T1000 (cell line): ENCODE measurements at places on chromosomes 5 and 9.

DNA sequence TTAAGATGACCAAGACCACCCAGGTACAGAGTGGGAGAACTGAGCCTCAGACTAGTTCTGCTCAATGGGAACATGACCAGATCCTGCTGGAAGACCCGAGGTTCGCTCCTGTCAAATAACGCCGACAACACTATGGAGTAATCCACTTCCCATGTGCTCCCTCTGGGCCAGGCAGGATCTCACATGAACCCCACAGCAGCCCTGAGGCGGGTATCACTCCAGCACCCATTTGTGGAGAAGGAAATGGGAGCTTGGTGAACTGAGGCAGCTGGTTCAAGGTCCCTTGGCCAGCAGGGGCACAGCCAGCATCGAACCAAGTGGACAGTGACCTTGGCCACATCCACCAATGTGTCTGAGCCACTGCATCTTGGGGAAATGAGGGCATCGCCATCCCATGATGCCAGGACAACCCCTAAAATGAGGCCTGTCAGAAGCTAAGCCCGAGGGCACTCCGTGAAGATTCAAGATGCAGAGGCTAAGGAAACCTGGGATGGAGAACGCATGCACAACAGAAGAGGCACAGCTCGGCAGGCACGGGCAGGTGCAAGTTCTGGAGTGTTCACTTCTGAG lies 8.5 kb downstream of the ANKS6 start:
- no peak for DNase-seq

- no peak for DNase-seq
These were observed 10.1 kb downstream of the ATG12 start for GRCh38 chr5:115831163-115831768.

DNA sequence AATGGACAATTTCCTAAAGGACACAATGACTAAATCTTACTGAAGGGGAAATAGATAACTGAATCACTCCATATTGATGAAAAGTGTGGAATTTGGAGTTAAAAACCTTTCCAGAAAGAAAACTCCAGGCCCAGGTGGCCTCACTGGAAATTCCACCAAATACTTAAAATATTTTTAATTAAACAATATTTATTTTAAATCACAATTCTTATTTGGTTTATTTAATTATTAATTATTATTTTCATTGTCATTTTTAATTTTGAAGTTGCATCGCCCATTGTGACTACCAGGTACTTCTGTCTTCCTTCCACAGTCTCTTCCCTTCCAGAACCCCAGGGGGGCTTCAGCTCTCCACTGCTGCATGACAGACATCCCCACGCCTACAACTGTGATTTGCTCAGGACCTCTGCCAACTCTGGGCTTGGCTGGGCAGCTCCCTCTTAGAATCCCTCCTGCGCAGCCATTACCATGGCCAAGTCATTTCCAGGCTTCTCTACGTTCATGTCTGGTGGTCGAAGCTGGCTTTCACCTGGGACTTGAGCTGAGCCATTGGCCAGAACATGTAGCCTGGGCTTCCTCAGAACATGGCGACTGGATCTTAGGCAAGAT lies 16.4 kb upstream of the GADD45G start:
- no peak for DNase-seq

DNA sequence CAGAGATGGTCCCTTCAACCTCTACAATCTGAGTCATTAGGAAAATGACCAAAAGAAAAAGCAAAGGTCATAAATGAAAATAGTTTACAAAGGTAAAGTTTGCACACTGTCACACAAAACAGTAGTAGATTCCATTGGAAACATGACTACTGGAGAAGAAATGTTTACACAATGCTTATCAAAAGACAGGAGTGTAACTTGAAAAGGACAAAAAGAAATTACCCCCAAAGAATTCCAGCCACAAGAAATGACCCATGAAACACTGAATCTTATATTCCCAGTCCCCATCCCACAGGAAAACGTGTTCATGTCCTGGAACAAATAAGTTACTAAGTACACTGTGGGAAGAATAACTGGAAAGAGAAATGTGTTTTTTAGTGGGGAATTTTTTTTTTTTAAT lies 385.1 kb downstream of the SEMA5A start:
- DNase-seq = no peak

DNA sequence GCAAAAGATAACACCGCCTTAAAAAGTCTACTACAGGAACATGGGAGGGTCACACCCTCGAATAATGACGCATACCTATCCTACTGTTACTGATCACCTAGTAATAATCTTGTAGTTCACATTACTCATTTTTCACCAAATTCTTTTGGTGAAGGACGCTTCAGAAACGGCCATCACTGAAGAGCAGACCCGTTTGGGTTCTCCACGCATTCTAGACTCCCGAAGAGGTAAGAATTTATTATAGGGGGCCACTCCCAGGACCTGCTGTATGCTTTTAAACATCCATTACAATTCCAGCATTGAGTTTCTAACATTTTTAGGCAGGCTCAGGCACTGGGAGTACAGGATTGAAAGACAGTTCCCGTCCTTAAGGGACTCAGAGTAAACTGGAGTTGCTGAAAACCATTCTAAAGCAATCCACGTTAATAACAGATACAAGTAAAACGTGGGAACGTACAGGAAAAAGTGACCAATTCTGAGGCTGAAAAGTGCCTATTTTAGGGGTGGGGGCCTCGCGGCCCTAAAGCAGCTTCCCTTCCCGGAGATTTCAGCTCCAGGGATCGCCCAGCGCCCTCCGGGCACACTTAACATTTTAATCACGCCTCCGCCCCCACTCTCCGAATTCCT lies at the start of gene FER:
TSS of gene FER (plus strand) at position 124 of the 627 bp plus-strand sequence. CDS start 50,286 bp downstream, outside the sequence.
- no peak for DNase-seq
